ENCODE measurements at places on chromosomes 2 and 18.

DNA sequence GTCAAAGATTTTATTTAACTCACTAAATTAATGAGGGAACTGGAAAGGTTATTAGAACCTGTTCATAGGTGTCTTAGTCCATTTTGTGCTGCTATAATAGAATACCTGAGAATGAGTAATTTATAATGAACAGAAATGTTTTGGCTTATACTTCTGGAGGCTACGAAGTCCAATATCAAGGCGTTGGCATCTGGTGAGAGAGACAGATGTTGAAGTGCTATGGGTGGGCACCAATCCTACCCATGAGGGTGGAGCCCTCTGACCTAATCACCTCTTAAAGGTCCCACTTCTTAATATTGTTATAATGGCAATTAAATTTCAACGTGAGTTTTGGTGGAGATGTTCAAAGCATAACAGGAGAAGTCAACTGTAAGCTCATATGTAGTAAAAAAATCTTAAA is 5.1 kb downstream of the RPIA start:
- ATAC-seq = no peak

DNA sequence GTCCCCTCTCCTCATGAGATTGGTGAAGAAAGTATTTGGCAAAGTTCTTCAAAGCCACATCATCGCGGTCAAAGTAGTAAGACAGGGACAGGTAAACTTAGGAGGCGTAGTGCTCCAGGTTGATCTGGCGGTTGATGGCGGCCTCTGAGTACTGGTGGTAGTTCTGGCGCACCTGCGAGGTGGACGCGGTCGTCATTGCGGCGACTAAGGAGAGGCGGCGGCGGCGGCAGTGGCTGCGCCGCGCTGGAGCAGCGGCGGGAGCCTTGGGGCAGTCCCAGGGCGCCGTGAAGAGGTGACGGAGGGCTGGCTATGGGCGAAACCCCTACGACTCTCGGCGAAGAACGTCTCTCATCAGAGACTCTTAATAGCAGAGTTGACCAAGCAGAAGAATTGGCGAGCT is 107.2 kb upstream of the UBE2E3 start:
- ATAC-seq = no peak

DNA sequence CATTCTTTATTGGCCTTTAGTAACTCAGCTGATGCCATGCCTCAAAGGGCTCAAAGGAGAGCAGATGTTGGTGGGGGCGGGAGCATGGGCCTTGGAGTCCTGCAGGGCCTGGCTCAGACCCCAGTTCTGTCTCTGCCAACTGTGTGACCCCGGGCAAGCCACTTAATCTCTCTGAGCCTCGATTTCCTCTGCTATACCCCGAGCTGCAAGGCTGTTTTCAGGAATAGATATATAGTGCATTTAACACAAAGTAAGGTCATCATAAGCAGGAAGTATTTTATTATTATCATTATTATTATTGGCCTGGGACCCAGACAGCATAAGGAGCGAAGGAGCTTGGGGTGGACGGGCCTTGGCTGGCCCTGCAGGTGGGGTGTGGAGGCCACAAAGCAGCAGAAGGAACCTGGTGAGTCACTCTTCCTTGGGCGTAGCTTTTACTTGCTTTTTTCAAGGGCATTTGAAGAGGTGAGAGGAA is 162.7 kb downstream of the INHBB start:
- no peak for ATAC-seq

DNA sequence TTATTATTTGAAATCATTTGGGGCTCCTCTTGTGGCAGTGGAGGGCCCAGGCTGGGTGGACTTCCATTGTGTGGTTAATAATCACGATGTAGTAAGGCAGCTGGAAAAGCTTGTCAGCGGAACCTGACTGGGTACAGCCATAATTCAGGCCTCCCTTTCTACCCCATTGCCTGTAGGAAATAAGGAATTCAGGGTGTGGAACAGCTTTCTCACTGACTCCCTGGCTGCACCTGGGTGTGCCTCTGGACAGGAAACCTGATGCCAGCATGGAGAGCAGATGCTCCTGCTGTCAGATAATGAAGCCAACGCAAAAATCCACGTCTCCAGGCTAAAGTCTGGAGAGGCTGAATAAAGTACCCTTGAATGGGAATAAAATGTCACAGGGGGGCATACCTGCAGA is 44.2 kb downstream of the LYPD6B start:
- no peak for ATAC-seq

GRCh38 chr18:42025491-42025890 is 70.5 kb downstream of the PIK3C3 start:
- peak; percentile 53 for ATAC-seq

GRCh38 chr2:153575171-153575853 is 96.8 kb upstream of the RPRM start:
- ATAC-seq = no peak

DNA sequence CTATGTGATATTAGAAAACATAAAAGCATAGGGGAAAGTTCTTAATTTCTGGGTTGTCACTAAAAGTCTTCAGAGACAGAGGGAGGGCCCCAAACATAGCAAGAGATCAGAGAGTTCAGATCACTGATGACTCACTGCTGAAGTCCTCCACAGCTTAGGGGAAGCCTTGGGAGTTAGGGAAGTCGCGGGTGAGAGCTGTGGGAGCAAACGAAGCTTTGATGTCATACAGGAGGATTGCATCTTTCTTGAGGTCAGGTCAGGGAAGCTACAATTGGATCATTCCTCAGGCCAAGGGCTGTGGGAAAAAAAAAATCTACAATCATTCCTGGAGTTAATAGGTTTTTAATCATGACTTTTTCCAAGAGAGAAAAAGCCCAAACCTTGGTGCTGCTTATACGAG is 96.2 kb downstream of the COPS8 start:
- ATAC-seq = no peak

- ATAC-seq = no peak
Observed at GRCh38 chr2:181995289-181995688, 9.6 kb downstream of the PPP1R1C start.

- no peak for ATAC-seq
Observed at GRCh38 chr2:233039846-233040530, 7.5 kb downstream of the NEU2 start.

DNA sequence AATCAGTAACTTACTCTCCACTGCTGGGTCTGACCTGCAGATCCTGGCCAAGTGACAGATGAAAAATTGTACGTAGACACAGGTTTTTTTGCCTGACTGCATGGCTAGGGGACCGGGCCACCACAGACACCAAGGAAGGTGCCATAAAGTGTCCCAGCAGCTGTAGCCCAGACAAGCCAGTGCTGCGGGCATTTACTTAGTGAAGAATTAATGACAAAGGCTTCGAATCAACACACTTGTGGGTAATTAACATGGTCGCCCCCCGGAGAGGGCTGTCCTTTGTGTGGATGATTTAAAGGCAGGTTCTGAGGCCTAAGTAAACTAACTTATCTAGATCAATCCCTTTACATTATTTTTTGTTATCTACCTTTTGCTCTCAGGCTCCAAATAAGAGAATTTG is 1709.1 kb upstream of the LRRTM1 start:
- ATAC-seq = no peak

- no peak for ATAC-seq
Observed at GRCh38 chr2:84417453-84418145, 41.5 kb downstream of the SUCLG1 start.

GRCh38 chr2:8438996-8439395 is 242.9 kb upstream of the ID2 start:
- no peak for ATAC-seq

- no peak for ATAC-seq
Observed at GRCh38 chr2:23924589-23925359, 2.1 kb downstream of the ATAD2B start.

DNA sequence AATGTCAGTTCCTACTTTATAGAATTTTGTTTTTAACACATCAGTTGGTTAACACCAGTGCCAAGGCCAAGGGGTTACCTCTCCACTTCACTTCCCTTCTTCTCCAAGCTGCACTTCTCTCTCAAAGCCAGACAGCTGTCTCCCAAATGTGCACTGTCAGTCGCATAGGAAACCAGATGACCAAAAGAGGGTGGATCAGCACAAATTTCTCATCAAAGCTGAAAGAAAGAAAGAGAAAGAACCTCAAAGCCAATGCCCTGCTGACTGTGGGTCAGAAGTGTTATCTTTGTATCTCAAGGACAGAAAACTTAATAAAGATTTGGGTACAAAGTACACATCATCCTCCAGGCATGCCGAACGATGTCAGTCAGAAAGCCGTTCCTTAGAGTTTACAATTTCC is 32.2 kb downstream of the SPATS2L start:
- ATAC-seq = no peak

GRCh38 chr2:161974461-161974860 is 99.6 kb downstream of the DPP4 start:
- ATAC-seq = no peak

DNA sequence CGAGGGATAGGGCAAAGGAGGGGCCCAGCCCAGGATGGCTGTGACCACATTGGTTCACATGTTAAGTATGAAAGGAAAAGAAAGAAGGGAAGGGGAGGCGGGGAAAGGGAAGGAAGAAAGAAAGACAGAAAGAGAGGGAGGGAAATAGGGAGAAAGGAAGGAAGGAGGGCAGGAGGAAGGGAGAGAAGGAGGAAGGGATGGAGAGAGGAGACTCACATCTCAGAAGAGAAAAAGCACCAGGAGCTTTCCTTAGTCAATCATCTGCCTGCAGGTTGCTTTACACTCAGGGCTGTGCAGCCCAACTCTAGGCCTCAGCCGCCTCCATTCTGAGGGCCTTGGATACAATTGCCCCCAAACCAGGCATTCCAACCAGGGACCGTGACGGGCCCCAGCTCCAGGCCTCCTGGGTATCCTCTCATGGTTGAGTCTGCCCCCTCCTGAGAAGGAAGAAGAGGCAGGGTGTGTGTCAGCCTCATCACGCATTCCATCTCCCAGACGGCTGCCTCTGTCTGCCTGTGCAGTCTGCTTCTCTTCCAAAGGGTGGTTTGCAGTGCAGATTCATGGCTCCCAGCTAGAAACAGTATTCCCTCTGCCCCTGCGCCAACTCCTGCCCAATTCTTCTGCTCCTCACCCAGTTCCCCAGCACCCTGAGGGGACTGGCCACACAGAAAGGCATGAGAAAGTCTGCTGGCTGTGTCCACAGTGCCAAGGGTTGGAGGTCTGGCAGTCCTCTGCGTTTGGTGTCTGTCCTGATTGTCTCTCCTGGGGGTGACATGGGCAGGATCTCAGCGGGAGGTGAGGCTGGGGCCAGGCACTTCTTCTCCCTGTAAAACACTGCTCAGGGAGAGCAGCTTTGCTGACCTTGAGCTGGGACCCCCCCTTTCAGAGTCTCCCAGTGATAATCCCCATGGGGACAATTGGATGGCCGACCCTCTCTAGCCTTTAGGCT is 163.3 kb downstream of the SMAD7 start:
- ATAC-seq = no peak

DNA sequence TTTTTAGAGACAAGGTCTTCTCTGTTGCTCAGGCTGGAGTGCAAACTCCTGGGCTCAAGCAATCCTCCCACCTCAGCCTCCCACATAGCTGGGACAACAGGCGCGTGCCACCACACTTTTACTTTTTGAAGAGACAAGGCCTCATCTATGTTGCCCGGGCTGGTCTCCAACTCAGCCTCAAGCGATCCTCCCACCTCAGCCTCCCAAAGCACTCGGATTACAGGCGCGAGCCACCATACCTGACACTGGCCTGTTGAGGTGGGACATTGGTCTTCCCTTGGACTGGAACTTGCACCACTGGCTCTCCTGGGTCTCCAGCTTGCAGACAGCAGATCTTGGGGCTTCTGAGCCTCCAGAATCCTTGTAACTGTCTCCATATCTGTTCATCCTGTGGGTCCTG is 75.6 kb downstream of the NDUFA10 start:
- ATAC-seq = no peak

GRCh38 chr2:153294199-153294786 is 184.3 kb downstream of the RPRM start:
- no peak for ATAC-seq

GRCh38 chr2:58730764-58731487 is 489.8 kb upstream of the FANCL start:
- ATAC-seq = no peak

- no peak for ATAC-seq
Observed at GRCh38 chr18:63046375-63046774, 273.2 kb downstream of the BCL2 start.

DNA sequence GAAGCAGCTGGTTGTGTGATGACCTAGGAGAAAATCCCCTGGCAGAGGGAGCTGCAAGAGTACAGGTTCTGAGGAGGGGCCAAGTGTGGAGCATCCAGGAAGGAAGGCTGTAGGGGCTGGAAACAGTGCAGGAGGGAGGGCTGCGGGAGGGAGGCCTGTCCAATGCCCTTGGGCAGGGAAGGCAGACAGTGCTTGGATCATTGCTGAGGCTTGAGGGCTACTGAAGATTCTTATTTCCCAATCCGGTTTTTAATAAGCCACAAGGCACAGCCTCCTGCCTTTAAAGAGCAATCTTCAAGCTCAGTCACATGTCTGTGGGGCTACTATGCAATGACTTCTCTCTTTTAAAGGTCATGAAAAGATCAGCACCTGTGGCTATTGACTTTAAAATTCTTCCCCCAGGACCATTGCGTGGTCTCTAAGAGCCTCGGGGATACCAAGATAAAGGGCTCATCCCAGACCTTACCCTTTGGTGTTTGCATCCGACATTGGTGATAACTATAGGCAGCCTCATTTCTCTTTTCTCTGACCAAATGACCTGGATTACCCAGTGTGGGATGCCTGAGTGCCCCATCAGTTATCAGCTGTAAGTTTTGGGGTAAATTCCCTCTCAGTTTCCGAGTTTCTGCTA is 149.6 kb downstream of the DOCK10 start:
- ATAC-seq = peak; percentile 87

- peak; percentile 43 for ATAC-seq
Observed at GRCh38 chr2:36663851-36664695, 32.4 kb upstream of the VIT start.

DNA sequence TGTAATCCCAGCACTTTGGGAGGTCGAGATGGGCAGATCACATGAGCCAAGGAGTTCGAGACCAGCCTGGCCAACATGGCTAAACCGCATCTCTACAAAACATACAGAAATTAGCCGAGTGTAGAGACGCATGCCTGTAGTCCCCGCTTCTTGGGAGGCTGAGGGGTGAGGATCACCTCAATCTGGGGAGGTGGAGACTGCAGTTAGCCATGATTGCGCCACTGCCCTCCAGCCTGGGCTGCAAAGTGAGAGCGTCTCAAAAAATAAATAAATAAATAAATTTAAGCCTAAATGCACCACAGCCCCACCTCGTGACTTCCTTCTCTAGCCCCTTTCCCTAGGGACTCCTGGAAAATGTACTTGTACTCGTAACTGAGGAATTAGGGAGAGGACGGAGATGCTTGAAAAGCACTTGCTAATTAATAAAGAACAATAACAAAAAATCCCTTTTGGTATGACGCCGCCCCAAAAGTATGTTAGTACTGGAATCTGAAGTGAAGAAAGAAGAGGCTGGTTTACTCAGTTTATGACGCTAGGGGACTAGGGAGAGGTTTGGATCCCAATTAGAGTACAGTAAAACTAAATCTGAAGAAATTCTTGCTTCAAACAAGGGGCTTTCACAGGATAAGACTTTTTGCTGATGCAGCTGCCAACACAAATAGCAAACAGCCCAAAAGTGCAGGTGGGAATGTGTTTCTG is 887 bp upstream of the ZNF396 start:
- ATAC-seq = no peak

DNA sequence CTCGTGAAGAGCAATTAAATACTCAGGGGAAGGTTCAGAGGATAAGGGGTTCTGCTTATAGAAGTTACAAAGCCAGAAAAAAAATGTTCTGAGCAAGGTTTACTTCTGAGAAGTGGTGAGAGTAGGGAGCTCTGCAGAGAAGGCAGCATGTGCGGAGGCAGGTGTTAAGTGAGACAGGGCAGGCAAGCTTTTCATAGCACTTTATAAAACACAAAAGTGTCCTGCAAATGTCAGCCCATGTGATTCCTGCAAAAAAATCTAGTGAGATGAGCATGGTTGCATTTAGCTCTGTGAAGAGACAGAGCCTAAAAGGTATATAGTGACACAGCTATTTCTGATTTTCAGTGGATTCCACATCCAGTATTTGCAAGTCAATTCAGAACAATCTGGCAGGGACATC is 223.8 kb upstream of the SYT4 start:
- no peak for ATAC-seq
